Naive thymus-derived CD8-positive, alpha-beta T cell (primary cell): ENCODE measurements at places on chromosomes 13 and 19. TPM values are rescaled to one million over a fixed set of nuclear protein-coding genes. Genes with fewer than 3 reads are reported as not detected.

SIGLEC10 gene
- polyA plus RNA-seq = 0.13 TPM

GRCh38 chr13:52779103-52779502 lies 39.5 kb upstream of the CNMD start:
- H3K36me3 ChIP-seq = no peaks in the 10 kb centered on the region
- no peak for DNase-seq
- H3K27ac ChIP-seq = no peak overlapping the region
- peaks cover 5% of the 10 kb centered on the region for H3K27me3 ChIP-seq

ATP1A3 gene
- polyA plus RNA-seq = 2.8 TPM

DNA sequence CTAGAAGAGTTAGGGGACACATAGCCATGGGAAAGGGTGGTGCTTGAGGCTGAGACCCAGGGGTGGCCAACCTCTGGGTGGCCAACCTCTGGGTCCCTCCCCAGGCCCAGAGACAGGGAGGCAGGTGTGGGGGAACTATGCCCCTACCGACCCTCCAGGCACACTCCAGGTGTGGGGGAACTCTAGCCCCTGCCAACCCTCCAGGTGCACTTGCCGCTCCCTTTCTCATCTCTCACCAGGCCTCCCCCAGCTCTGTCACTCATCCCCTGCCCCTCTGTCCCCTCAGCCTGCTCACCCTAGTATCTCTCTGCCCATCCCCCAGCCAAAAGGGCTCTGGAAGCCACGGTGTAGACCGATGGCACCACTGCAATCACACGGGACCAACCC lies 10.6 kb upstream of the VSTM2B start:
- no peaks in the 10 kb centered on the region for H3K4me1 ChIP-seq
- H3K4me3 ChIP-seq = no peak overlapping the region
- H3K27me3 ChIP-seq = peaks cover 56% of the 10 kb centered on the region
- H3K36me3 ChIP-seq = no peaks in the 10 kb centered on the region

CD79A gene
- polyA plus RNA-seq = 54.9 TPM

KLK15 gene
- not detected for polyA plus RNA-seq

- peaks cover 90% of the 10 kb centered on the region for H3K36me3 ChIP-seq
- H3K4me1 ChIP-seq = peaks cover 83% of the 10 kb centered on the region
- DNase-seq = no peak
- no peaks in the 10 kb centered on the region for H3K27me3 ChIP-seq
- no peak overlapping the region for H3K27ac ChIP-seq
Observed at GRCh38 chr19:52200044-52200443, 10.2 kb downstream of the PPP2R1A start.

SSC5D gene
- 0.11 TPM for polyA plus RNA-seq

- H3K27ac ChIP-seq = no peak overlapping the region
- H3K4me1 ChIP-seq = no peaks in the 10 kb centered on the region
- no peaks in the 10 kb centered on the region for H3K27me3 ChIP-seq
- no peak for DNase-seq
- H3K4me3 ChIP-seq = no peak overlapping the region
Observed at GRCh38 chr13:25783601-25784024, 268.2 kb downstream of the SHISA2 start.

DNA sequence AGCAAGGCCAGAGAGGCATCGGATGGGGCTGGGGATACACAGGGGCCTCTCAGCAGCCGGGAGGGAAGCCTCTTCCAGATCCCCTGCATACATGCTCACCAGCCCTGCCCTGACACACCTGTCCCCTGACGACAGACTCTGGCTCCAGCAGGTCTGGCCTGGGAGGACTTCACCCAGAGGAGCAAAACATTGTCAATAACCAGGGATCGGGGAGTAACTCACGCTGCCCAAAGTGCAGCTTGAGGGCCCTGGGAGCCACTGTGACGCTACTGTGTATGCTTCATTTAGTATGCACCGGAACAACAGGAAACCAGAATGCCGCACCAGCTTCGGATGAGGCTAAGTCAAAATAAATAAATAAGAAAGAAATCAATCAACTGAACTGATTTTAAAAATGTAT lies 12.4 kb upstream of the CD22 start:
- H3K27me3 ChIP-seq = no peaks in the 10 kb centered on the region
- H3K4me1 ChIP-seq = peaks cover 10% of the 10 kb centered on the region
- no peak overlapping the region for H3K27ac ChIP-seq
- no peak overlapping the region for H3K4me3 ChIP-seq

DNA sequence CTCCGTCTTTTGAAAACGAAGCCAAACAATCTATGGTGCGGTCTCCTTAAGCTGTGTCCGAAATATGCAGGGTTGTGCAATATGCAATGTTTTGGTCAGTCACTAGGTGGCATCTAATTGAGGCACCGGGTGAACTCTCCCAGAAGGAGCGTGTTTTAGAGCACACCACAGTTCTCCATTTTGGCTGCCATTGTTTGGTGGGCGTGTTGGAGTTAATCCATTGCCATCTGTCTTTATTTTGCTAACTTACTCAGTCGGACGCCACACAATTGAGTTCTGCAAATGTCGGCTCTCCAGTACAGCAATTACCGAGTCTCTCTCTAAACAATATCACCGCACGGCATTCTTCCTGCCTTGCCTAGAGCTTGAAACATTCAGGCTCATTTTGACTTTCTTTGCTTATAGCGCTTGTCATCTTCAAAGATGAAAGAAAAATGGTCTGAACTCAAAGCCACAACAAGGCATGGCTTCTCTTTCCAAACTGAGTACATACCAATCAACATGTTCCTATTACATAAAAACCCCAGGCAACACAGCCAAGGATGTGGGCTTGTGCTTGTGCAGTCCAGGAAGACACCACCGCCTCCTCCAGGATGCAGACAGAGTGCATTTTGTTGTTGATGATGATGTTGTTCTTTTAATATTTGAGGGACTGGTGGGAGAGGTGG lies 182.0 kb upstream of the SERP2 start:
- peak; percentile 52 for DNase-seq
- H3K4me3 ChIP-seq = peak overlapping the region; percentile 55
- H3K27ac ChIP-seq = peak overlapping the region; percentile 92
- H3K36me3 ChIP-seq = no peaks in the 10 kb centered on the region

- H3K36me3 ChIP-seq = no peaks in the 10 kb centered on the region
- no peak for DNase-seq
- no peaks in the 10 kb centered on the region for H3K27me3 ChIP-seq
- H3K4me3 ChIP-seq = no peak overlapping the region
- H3K4me1 ChIP-seq = no peaks in the 10 kb centered on the region
- no peak overlapping the region for H3K27ac ChIP-seq
Observed at GRCh38 chr13:89307278-89307677, 1636.1 kb downstream of the SLITRK5 start.

- H3K27ac ChIP-seq = peak overlapping the region; percentile 99
- H3K4me1 ChIP-seq = peaks cover 49% of the 10 kb centered on the region
- peak; percentile 99 for DNase-seq
- peaks cover 75% of the 10 kb centered on the region for H3K36me3 ChIP-seq
Observed at GRCh38 chr19:1074544-1075283, 7.7 kb downstream of the ARHGAP45 start.

DNA sequence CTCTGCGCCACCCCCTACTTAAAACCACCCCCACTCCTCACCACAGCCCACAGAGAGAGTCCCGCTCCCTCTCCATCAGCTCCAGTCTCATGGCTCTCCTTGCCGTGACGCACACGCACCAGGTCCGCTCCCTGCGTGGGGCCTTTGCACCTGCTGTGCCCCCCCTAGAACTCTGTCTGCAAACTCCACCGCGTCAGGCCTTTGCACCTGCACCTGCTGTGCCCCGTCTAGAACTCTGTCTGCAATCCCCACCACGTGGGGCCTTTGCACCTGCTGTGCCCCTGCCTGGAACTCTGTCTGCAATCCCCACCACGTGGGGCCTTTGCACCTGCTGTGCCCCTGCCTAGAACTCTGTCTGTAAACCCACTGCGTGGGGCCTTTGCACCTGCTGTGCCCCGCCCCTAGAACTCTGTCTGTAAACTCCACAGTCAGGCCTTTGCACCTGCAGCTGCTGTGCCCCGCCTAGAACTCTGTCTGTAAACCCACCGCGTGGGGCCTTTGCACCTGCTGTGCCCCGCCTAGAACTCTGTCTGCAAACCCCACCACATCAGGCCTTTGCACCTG lies 4.2 kb downstream of the SHC2 start:
- H3K36me3 ChIP-seq = peaks cover 1% of the 10 kb centered on the region
- H3K27ac ChIP-seq = no peak overlapping the region
- no peak for DNase-seq
- peaks cover 1% of the 10 kb centered on the region for H3K4me1 ChIP-seq

PRDX2 gene
- 253 TPM for polyA plus RNA-seq

- DNase-seq = no peak
- H3K36me3 ChIP-seq = no peaks in the 10 kb centered on the region
- H3K4me1 ChIP-seq = peaks cover 5% of the 10 kb centered on the region
- H3K27me3 ChIP-seq = peaks cover 3% of the 10 kb centered on the region
Observed at GRCh38 chr19:13935765-13936510, 2.3 kb downstream of the PODNL1 start.

LHB gene
- not detected for polyA plus RNA-seq

LRRC8E gene
- not detected for polyA plus RNA-seq

GRCh38 chr13:97478247-97478646 lies 44.3 kb downstream of the RAP2A start:
- DNase-seq = no peak
- no peak overlapping the region for H3K27ac ChIP-seq

GRCh38 chr13:110127986-110128511 lies 178.9 kb downstream of the COL4A1 start:
- peaks cover 38% of the 10 kb centered on the region for H3K27me3 ChIP-seq
- no peak overlapping the region for H3K27ac ChIP-seq
- no peak for DNase-seq

DNA sequence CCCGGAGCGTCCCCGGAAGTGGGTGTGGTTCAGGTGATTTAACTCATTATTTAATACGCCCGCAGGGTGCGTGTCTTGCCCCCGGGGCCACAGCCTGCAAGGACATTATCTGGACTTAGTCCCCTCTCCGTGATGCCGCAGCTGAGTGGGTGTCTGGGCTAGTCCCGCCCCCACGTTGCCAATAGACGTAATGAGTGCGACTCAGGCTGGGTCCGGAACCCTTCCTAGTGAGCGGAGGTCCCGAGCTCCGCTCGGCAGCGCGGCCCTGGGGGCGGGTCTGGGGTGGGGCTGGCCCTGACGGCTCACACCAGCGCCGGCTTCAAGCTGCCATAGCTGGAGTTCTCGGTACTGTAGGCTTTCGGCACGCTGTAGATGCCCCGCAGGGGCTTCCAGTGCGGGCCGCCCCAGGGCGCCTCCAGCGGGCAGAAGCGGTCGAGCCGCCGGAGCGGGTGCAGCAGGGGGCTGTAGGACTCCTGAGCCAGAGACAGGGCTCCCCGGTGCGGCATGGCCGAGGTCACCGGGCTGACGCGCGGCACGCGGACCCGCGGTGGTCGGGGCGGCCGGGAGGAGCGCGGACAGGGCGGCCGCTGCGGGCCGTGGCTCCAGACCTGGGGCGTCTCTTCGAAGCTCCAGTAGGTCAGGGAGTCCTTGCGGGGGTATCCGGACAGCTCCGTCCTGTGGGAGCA lies 918 bp upstream of the LHB start:
- DNase-seq = peak; percentile 60
- peak overlapping the region; percentile 90 for H3K4me3 ChIP-seq
- H3K36me3 ChIP-seq = no peaks in the 10 kb centered on the region
- H3K27me3 ChIP-seq = no peaks in the 10 kb centered on the region
- H3K4me1 ChIP-seq = peaks cover 27% of the 10 kb centered on the region

VAV1 gene
- 18.7 TPM for polyA plus RNA-seq

CASP14 gene
- polyA plus RNA-seq = not detected

UPK1A gene
- polyA plus RNA-seq = not detected

DNA sequence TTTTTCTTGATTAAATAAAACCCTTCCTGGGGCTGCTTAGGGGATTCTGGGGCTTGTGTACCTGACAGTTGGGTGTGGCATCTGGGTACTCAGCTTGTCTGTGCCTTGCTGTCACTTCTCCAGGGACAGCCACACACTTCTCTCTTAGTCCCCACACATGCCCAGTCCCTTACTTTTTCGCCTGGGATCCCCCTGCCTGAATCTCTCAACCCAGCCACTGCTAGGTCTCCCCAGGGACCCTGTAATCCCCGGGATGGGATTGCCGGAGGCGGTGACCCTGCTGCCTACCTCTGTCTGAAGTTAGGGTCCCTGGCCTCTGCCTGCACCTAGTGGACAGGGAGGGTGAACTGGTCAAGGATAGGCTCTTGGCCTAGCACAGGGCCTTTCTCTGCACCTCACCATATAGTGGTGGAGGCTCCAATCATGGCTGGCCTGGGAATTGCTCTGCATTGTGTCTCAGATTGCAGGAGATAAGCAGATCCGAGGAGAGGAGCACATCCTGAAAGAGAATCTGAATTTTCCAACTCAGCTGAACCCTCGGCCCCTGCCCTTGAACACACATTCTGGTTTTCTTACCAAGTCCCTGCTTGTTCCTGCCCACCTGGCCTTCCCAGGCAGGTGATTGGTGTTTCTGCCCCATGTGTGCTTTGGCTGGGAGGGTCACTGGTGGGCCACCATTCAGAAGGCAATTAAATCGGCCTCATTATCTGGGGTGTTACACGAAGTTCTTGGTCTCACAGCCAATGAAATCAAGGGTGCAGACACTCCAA lies 8.7 kb upstream of the ZNF492 start:
- H3K4me1 ChIP-seq = no peaks in the 10 kb centered on the region
- H3K36me3 ChIP-seq = peaks cover 3% of the 10 kb centered on the region
- H3K27ac ChIP-seq = no peak overlapping the region
- DNase-seq = no peak

GRCh38 chr19:5990289-5990797 lies 12.4 kb upstream of the RANBP3 start:
- H3K4me3 ChIP-seq = no peak overlapping the region
- no peak for DNase-seq
- no peak overlapping the region for H3K27ac ChIP-seq
- peaks cover 10% of the 10 kb centered on the region for H3K4me1 ChIP-seq

DNA sequence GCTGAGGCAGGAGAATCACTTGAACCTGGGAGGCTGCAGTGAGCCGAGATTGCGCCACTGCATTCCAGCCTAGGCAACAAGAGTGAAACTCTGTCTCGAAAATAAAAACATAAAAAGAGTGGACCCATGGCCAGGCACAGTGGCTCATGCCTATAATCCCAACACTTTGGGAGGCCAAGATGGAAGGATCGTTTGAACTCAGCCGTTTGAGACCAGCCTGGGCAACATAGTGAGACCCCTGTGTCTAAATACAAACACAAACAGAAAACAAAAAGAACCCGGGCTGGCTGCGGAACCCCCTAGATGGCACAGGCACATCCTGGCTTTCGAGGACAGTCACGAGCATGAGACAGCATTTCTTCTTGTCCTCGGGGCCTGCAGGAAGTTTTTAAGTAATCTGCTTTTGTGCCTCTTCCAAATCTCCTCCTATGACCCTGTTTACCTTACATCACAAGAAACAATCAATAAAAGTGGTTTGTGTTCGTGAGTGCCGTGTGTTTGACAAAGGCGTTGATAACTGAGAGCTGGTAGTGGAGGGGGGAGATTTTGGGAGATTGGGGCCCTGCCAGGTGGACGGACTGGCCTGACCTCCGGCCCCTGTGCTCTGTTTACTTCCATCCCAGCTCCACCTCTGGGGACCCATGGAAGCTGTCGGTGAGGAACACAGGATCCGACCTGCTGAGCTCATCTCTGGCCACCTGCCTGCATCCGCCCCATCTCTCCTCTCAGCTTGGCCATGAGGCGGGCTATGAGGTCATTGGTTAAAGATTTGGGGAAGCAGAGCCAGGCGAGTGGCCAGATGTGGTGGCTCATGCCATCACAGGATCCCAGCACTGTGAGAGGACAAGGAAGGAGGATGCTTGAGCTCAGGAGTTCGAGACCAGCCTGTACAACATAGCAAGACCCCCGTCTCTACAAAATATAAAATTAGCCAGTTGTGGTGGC lies 5.9 kb upstream of the GDF15 start:
- H3K4me1 ChIP-seq = no peaks in the 10 kb centered on the region
- H3K4me3 ChIP-seq = no peak overlapping the region
- no peaks in the 10 kb centered on the region for H3K36me3 ChIP-seq
- no peak for DNase-seq
- peaks cover 33% of the 10 kb centered on the region for H3K27me3 ChIP-seq
- no peak overlapping the region for H3K27ac ChIP-seq

FBXO27 gene
- not detected for polyA plus RNA-seq

GRCh38 chr13:99307247-99307646 lies at the start of gene GPR183:
GPR183 (minus strand) TSS chr13:99307399; CDS start chr13:99296145, 11,254 bp downstream.
- H3K27ac ChIP-seq = peak within 1 kb of the TSS; percentile 79
- H3K27me3 ChIP-seq = no peaks in the 10 kb centered on the region
- H3K4me3 ChIP-seq = peak within 1 kb of the TSS; percentile 88
- H3K4me1 ChIP-seq = peaks cover 28% of the 10 kb centered on the region
